ENCODE measurements at places on chromosomes 3 and 15. TPM values are rescaled to one million over a fixed set of nuclear protein-coding genes. Genes with fewer than 3 reads are reported as not detected.
A peak's percentile ranks its signal among the peaks of the same experiment; 100 is the strongest.

DNA sequence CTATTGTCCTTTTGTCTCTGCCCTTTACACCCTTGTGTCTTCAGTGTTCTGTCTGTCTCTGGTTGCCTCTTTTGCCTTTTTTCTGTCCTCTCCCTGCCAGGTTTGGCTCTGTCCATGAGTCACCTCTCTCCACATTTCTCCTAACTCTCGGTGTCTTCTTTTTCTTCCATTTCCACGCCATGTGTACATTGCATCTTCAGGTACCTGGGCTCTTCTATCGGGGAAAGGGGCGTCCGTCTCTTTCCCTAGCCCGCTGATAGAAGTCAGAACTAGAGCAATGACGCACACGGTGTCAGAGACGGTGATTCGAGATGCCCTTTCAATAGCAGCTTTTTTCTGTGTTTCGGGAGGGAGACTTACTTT is 641 bp downstream of the OPA1 start:
- DNase-seq: no peak

Gene ATP13A5
- 1.5 TPM for total RNA-seq

- no peak for DNase-seq
These were observed 70.2 kb upstream of the DGKG start for GRCh38 chr3:186432189-186432588.

Gene AAGAB
- 47.6 TPM for total RNA-seq

DNA sequence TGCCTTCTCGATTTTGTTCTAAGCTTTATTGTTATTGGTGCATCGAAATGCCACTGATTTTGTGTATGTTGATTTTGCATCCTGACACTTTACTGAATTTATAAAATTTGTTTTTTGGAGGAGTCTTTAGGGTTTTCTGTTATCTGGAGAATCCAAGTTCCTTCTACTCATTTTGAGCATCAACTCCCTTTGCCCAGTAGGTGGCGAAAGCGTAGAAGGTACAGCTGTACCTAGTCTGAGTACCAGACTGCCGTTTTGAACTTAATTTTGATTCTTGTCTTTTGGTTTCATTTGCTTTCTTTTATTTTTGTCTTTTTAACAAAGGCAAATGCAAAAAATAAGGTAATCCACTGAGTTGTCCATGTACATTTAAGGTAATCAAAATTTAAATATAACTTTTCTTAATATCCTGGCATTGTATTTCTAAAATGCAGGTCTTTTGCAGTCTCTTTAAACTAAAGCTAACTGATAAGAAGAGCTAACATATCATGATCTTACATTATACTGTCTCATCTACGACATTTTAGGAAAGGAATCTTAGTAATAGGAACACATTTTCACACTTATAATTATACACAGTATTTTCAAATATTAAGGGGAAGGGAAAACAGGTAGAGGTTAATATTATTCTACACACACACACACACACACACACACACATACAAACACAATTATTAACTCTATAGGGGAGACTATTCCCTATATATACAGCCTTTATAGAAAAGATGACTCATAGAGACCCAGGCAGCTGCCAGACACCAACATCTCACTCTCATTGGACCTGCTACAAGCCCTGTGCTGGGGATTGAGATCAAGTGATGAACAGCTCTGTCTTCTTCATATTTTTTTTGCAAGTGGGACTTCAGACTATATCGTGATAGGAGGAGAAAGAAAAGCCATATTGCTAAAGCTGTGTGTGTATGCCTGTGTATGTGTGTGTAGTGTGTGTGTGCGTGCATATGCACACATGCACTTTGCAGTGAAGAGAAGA is 71.8 kb downstream of the SYNPR start:
- DNase-seq: peak; percentile 67

- no peak for DNase-seq
These were observed 19.6 kb downstream of the LRRC57 start for GRCh38 chr15:42528970-42529369.

GRCh38 chr15:56327721-56328502 is 37.3 kb upstream of the TEX9 start:
- DNase-seq: no peak

Gene GP5
- total RNA-seq: 0.33 TPM

Gene CFAP20DC
- total RNA-seq: 1.7 TPM

DNA sequence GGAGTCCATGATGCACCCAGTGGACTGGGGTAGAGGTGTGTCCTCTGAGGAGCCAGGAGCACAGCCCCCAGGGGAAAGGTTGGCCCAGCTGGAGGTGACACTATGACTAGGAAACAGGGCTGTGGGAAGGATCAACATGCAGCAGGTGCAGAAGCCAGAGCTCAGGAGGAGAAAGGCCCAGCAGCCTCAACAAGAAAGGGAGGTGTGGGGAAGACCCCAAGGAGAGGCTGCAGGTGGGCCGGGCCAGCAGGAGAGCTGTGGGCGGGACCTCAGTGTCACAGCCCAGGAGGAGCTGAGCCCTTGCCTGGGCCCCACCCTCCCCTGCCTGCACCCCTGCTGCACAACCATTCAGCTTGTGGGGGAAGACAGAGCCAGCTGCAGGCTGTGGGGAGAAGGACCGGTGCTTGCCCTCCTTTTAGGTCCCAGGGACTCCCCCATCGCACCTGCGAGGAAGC is 18.4 kb upstream of the KLF13 start:
- no peak for DNase-seq

GRCh38 chr3:187022403-187023029 is 92.2 kb downstream of the ST6GAL1 start:
- no peak for DNase-seq

Gene CEP19
- total RNA-seq: 9.4 TPM

DNA sequence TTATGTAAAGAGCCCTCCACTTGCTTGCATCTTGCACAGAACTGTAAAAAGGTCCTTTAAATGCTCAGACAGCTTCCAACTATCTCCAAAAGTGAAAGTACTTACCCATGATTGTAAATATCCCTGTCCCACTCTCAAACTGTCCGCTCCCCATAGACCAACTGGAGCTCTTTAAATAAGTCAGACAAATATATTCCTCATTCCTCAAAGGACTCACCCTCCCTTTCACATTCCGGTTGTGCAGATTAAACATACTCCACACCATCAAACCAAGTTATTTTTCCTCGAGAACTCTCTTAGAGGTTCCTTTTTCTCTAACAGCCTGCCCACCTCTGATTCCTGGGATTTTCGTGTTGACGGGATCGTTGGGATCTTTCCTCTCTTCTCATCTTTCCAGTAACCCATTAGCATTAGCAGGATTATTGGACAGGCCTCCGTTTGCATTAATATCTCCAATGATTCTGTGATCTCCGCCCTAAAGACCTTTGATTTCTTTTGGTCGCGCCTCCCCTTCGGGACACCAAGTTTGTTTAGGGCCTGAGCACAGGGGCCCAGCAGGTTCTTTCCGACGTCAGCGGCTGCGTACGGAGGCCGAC is 763 bp downstream of the GOLGB1 start:
- no peak for DNase-seq

DNA sequence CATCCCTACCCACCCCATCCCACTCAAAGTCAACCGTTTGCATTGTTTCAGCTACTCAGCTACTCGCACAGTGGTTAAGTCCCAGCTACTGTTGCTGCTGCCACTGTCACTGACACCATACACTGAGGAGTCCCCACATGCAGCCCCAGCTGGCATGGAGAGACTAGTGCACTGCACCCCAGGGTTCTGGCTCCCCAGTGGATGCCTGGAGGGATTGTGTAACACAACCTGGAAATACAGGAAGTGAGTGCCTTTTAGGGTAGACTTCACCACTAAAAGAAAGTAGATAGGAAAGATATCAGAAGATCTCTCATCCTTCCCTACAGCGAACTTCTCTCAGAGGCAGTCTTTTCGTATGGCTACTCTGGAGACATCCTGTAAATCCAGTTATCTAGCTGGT is 169.2 kb upstream of the STRIT1 start:
- DNase-seq: no peak

DNA sequence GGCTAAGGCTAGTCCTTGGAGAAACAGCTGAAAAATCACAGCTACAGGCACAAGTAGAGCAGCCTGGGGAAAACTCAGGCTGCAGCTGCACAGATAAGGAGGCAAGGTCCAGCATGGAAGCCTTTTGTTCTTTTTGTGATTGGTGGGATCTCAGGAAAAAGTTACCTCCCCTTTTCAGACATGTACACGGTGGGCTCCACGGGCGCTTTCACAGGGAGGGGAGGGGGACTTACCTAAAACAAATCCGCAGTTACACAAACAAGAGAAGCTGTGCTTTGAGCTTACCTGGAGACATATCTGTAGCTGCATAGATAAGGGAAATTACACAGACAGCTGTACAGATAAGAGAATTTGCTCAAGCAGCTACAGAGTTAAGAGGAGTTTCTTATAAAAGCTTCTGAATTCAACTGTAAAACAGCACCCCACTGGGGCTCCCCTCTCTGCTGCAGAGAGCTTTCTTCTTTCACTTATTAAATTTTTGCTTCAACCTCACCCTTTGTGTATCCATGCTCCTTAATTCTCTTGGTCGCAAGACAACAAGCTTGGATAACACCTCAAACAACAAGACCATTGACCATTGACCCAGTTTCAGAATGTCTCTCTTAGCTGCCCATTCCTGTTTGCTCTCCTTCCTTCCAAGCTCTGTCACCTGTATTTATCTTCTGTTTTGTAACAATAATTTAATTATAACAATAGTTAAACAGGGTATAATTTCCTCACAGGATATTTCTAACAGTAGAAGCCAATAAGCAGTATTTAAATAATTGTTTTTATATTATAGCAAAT is 10.9 kb upstream of the CD200 start:
- no peak for DNase-seq

DNA sequence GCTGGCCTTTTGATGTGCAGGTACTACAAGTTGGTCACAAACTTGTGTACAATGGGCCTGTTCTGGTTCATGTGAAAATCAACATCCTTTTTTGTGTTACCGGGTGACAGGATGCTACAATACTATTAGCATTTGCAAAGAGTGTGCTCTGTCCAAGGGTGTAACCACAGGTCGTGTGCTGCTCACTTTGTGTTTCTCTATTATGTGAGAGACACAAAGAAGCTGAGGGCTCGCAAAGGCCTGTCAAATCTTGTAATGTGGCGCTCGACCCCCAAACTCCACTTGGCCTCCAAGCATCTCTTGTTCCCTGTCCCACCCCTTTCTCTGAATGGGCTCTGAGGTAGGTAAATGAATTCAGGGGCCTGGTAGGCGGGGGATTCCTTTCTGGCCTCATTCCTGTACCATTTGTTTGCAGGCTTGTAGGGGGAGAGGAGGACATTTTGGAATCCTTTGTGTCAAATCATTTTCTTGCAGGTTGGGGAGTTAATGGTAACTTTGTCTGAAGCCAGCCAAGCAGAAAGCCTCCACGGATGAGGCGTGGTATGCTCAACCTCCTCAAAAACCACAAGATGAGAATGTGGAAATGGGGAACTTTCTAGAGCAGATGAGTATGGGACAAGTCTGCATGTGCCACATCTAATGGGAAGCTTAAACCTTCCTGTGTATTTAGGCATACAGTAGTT is 109.1 kb downstream of the OPA1 start:
- DNase-seq: no peak

Gene ANKRD63
- total RNA-seq: not detected

DNA sequence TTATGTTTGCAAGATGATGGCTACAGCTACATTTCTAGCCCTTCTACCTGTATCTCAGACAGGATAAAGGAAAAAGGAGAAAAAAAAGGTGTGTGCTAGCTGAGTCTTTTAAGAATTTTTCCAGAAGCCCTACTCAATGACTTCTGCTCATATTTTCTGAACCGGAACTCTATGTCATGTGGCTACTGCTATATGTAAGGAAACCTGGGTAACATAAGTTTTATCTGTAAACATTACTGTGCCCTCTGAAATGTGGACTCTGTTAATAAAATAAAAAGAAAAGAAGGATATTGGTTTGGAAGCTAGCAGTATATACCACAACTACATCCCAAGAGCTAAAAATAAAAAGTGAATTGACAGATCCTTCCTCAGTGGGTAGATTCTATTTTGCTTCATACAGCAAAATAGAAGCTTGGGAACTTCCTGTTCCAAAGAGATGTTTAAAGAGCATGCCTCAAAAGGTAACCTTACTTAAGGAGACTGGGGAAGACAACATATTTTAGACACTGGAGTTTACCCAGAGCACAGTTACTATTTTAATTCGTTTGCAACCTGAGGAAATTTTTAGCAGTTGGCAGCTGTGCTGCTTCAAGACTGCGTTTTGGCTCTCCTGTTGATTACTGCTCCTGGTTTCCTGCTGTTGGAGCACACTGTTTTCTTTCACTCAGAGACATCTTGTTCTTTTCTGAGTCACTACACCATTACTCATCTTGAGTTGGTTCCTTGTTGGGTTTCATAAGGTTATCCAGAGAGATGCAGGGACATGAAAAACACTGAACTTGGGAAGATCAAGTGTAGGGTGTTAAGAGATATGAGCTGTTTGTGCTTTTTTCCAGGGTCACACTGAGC is 280.7 kb downstream of the NFKBIZ start:
- DNase-seq: no peak

- no peak for DNase-seq
These were observed 963 bp downstream of the GRAMD1C start for GRCh38 chr3:113839551-113839950.

GRCh38 chr15:100216182-100216581 is 125.6 kb downstream of the ADAMTS17 start:
- no peak for DNase-seq

GRCh38 chr15:62426387-62426956 is 261.4 kb upstream of the C2CD4B start:
- DNase-seq: no peak

DNA sequence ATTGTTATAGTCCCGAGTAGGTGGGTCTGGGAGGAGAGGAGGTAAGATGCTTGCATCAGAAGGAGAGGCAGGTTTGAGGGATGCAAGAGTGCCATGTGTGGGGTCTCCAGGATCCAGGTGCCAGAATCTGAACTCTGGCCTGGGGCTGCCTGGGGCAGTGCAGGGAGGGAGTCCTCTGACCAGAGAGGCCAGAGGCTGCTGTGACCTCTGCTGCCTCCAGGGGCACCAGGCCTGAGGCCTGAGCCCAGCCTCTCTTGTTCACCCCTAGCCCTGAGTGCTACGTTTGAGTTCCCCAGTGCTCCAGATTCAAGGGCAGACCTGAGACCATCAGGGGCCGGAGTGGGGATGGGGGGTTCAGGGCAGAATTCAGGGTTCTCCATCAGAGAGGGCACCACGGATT is 7.4 kb downstream of the SLC38A3 start:
- DNase-seq: no peak

DNA sequence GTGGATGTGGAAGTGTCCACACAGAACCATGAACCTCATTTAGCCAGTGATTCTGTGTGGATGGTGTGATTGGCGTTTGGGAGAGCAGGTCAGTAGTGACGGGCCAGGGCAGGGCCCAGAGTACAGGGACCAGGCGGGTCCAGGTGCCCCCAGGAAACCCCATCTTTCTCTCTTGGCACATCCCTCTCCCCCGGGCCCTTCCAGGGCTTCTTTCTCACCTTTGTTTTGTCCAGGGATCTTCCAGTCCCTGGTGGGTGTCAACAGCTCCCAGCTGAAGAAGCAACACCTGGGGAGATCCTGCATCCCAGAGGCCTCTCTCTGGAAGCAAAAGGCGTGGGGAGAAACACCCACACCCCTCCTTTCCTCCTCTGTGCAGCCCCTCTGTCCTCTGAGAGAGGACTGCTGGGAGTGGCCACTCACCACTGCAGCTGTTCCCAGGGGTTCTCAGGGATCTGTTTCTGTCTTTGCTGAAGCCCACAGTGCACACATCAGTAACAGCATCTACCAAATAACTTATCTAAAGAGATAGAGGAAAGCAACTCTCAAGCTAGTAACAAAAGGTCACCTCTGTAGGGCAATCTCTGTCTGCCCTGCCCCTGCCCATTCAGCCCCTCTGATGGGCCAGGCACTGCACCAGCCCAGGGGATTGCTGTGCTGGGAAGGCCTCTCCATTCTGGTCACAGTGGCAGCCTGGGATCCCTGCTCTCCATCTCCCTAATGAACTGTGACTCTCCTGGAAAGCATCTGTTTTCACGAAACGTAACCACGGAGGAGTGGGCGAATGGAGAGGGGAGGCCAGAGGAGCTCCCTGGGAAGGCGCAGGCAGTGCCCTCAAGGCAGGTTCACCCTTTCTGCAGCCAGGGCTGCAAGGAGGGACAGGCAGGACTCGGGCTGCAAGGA is 98.3 kb upstream of the ALDH1A3 start:
- DNase-seq: no peak
